Fibroblast of skin of back (primary cell): ENCODE measurements at places on chromosomes 3 and 15.

GRCh38 chr15:93001881-93002280 lies 87.1 kb downstream of the RGMA start:
- DNase-seq: peak; percentile 6

- no peak for DNase-seq
These were observed 97.3 kb upstream of the ARHGEF3 start for GRCh38 chr3:56899078-56899477.

DNA sequence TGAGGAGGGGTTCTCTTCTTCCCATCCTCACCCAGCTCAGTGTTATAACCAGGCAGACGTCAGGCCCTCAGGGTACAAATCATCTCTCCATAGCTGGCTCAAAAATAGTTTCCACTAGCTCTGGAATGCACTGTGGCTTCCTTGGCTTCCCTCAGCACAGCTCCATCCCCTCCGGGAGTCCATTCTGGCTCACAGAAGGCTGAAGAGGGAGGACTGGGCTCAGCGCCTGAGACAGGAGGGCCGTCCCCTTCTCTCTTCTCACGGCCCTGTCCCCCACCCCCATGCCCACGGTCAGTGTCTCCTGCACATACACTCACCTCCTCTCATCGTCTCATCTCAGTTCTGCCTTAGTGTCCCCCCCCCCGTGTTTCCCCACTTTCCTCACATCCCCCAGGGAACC lies 50.1 kb downstream of the UMPS start:
- DNase-seq: peak; percentile 96

- DNase-seq: peak; percentile 18
These were observed 57.2 kb upstream of the UBE2E1 start for GRCh38 chr3:23748398-23749110.

- no peak for DNase-seq
These were observed 7.8 kb downstream of the FAM240A start for GRCh38 chr3:46619845-46620778.

GRCh38 chr3:158802409-158803268 lies 785 bp downstream of the MFSD1 start:
- no peak for DNase-seq

DNA sequence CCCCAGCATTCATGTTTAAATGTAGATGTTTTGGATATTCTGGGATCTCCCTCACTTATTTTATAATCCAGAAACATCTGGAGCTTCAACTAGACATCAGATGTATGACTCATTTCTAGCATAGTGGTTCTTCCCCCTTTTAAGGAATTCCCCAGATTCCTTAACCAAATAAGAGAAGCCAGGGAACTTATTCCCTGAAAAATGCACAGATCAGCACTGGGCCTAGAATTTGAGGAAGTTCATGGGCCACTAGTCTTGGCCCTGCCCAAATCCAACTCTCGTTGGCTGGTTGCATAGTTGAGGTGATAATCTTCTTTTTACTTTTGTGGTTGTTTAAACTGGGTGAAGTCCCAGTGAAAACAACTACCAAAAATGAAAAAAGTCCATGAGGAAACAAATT lies 20.4 kb downstream of the RARRES1 start:
- DNase-seq: peak; percentile 95

GRCh38 chr15:35557012-35557411 lies 11.0 kb upstream of the DPH6 start:
- no peak for DNase-seq

GRCh38 chr15:99006904-99007495 lies 592 bp downstream of the PGPEP1L start:
- DNase-seq: no peak

DNA sequence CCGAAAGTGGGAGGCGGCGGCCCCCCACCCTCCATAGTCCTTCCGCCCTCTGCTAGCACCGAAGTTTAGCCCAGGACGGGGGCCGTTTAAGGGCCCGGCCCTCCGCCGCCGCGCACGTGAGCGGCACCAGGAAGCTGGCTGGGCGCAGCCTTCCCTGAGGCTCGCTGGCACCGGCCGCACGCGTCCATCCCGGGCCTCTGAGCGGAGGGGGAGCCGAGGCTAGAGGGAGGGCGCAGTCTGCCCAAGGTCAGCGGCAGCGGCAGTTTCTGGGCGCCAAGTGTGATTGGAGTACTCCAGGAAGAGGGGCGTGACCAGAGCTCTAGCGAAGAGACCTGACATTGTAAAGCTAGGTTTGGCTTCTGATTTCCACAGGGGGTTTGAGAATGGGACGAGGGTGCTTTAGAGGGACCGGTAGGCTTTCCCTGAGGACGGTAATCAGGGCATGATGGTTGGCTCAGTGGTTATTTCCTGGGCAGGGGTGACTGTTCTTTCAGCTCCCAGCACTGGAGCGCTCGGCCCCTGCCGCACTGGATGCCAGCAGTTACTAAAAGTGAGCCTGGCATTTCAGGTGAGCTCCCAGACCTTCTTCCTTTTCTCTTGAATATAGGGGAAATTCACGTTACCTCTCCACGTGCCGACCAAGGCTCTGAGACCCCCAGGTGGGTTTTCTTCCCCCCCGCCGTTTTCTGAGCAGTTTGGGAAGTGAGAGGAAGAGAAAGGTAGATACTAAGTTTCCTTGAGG lies 853 bp downstream of the TEX264 start:
- peak; percentile 69 for DNase-seq

- DNase-seq: peak; percentile 59
These were observed at the start of gene IRAK2 for GRCh38 chr3:10164546-10165393. TSS of gene IRAK2 (plus strand) at chr3:10164919. CDS start at chr3:10164955, 36 bp downstream.

DNA sequence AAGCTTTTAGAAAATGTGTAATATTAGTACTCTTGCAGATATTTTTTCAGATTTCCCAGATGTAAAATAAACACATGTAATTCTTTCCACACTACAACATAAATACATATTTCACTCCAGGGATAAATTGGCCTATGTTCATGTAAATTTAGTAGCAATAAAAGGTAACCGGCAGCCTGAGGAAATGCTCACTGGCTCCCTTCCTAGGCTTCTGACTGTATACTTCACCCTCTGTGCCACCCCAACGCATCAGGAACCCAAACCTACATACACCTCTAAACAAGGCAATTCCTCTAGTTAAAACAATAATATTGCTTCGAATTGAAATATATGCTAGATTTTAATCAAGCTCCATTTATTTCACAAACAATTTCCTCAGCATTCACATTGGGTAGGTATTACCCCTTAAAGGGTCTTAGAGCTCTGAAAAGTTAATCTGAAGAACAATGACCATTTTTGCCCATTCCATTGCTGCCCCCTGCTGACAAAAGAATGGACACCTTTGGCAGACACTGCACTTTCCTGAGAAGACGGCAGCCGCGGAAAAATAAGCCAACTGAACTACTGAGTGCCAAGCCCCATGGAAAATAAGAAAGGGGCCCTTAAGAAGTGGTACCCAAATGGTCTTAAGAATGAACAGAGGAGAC lies 212.5 kb downstream of the OSBPL10 start:
- peak; percentile 56 for DNase-seq

DNA sequence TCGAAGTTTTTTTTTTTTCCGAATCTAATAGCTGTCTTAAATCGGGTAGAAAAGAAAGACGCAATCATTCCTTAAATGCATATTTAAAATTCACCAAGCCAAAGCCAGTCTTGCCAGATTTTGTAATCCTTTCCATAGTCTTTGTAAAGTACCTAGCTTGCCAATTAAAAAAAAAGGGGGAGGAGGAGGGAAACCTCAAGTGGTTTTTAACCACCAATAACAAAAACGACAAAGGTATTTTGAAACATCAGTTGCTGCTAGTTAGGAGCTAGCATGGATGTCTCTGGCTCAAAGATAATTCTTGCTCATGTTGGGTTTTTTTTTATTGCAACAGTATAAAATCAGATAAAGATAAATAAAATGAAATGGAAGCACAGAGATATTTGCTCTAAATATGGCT lies 187.9 kb downstream of the MECOM start:
- DNase-seq: no peak

GRCh38 chr15:40238532-40239403 lies at the start of gene PAK6:
TSS of gene PAK6 (plus strand) at chr15:40239063. CDS start at chr15:40264786, 25,723 bp downstream.
- DNase-seq: peak; percentile 23

DNA sequence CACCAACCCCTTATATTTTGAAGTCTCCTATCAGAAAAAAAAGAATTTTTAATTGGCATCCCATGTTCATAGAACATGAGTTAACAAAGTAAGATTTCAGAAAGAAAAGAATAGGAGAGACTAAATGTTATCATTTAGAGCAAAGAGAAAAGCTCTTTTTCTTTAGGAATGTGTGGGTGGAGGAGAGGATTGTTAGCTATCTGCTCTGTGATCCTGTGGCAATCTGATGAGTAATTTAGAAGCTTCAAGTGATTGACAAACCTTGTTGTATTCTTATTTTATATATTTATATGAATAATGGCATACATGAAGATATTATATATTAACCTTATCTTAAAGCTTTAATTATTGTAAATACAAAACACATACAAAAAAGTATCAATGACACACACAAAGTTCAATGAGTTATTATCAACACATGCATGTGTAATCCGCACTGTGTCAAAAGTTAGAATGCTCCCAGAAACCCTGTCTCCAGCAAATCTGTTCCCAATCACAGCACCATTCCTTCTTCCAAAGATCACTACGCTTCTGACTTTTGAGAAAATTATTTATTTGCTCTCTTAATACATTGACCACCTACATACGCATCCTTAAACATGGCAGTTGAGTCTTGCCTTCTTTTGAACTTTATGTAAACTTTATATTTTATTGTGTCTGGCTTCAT lies 907.4 kb downstream of the MCTP2 start:
- DNase-seq: no peak

- DNase-seq: no peak
These were observed 84.4 kb downstream of the GPR156 start for GRCh38 chr3:120200493-120201235.

GRCh38 chr3:73768524-73769308 lies 144.0 kb upstream of the PDZRN3 start:
- peak; percentile 39 for DNase-seq

DNA sequence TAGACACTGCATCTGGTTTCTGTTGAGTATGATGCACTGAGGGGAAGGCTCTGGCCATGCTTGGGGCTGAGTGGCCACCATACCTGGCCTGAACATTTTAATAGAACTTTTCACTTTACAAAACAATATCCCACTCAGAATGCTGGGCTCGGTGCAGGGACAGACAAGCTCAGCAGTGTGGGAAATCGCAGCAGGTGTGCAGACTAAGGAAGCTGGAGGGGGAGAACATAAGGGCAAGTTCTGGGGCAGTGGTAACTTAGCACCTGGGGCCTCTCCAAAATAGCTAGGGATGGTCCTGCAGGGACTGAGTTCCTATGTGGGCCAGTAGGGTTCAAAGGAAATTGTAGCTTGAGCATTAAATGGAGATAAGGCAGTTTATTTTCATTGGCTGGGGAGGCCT lies 90.9 kb upstream of the RNU6-1 start:
- DNase-seq: no peak

DNA sequence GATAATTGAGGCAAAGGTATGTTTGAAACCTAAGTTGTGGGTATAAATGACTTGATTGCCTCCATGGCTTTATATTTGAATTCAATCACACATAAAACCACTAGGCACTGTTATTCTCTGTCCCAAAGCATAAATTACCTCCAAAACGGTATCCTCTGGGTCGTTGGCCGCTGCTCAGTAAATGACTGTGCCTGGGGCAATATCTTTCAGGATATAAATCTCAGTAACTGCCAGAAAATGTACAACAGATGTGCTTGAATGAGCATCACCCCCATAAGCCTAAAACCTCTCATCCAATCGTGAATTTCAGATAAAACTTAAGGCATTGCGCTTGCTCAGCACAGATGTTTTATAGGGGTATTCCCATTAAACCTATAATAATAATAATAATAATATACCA lies 19.0 kb upstream of the C3orf49 start:
- DNase-seq: no peak

DNA sequence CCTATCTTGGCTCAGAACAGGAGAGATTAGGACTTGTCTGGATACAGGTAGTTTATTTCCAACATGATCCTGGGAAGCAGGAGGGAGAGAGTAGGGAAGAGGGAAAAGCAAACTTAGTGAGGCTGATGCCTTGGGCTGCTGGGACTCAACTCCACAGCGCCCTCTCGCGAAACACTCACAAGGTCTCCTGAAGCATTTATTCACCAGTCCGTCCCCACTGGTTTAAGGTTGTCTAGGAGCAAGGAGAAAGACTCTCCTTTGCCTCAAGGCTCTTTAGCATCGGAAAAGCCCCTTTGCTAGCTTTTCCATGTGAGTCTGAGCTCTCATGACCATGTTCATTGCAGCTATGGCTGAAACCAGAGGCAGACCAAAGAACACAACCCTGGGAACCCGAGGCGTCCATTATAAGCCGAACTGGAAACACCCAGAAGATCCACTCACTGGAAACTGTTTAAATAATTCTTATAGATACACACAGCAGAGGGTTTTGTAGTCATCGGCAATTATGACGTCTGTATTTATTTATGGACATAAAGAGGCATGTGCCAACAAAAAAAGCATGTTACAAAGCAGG lies 244.5 kb downstream of the CD47 start:
- DNase-seq: peak; percentile 62

- no peak for DNase-seq
These were observed 488.7 kb downstream of the RSL24D1 start for GRCh38 chr15:54707805-54708752.

GRCh38 chr3:171806200-171807128 lies 3.8 kb downstream of the PLD1 start:
- DNase-seq: peak; percentile 76
